ENCODE measurements at places on chromosomes 7 and 10.

GRCh38 chr7:128934361-128935341, 3.1 kb upstream of the IRF5 start:
- no peak for DNase-seq

DNA sequence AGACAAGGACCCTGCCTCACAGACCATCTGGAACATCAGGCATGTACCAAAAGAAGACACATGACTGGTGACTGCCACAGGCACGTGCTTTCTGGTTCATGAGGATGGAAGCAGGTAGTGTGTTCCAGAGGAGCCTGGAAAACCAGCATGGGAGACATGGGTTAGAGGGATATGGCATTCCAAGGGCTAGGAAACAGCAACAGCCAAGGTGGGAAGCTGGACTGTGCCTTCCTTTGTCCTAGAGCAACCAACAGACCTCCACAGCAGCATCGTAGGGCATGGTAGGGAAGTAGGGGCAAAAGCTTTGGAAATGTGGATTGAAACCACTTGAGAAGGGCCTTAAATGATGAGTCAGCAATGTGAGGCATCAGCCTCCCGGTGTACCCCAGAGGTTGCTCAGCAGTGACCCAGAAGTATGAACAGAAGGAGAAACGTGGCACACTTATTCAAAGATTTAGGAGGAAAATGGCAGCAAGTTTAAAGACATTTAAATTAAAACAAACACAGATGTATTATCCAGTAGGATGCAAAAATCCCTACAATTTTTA, 51.0 kb downstream of the PRLHR start:
- no peak for DNase-seq

DNA sequence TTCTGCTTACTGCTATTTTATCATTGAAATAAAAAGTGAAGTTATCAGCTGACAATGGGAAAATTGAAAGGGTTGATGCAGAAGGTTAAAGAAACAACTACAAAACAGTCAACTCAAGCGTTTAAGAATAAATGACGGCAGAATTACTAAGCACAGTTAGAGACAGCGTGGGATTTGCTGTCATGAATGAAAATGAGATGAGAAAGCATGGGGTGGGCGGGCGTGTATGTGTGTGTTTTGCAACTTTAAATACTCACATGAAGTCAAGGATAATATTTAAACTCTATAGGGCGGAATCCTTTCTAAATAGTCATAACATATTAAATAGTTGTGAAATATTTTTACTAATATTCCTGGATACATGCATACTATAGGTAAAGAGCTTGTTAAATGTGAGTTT, 450.8 kb downstream of the ETV1 start:
- DNase-seq = no peak

- no peak for DNase-seq
These were observed 6.4 kb upstream of the TNRC18 start for GRCh38 chr7:5429857-5430611.

DNA sequence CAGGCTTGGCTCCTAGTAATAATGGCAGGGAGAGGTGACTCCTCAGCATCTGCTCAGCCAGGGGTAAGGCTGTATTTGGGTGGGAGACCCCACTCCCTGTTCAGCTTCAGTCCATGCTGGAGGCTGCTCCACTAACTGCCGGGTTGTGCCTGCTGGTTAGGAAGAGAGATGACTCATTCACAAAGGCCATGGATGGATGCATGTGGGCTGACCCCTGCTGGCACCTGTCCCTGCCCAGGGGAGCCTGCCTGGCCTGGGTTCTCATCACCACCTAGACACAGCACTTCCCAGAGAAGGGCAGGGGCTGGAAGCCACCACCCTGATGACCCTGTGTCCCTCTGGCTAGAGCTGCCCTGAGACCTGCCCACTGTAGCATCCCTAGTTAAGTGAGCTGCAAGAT, 59.0 kb downstream of the VSTM4 start:
- no peak for DNase-seq

GRCh38 chr7:64078699-64078994, 33.4 kb downstream of the ZNF727 start:
- DNase-seq = no peak

- no peak for DNase-seq
These were observed 51.6 kb upstream of the ARL4A start for GRCh38 chr7:12635830-12636229.

DNA sequence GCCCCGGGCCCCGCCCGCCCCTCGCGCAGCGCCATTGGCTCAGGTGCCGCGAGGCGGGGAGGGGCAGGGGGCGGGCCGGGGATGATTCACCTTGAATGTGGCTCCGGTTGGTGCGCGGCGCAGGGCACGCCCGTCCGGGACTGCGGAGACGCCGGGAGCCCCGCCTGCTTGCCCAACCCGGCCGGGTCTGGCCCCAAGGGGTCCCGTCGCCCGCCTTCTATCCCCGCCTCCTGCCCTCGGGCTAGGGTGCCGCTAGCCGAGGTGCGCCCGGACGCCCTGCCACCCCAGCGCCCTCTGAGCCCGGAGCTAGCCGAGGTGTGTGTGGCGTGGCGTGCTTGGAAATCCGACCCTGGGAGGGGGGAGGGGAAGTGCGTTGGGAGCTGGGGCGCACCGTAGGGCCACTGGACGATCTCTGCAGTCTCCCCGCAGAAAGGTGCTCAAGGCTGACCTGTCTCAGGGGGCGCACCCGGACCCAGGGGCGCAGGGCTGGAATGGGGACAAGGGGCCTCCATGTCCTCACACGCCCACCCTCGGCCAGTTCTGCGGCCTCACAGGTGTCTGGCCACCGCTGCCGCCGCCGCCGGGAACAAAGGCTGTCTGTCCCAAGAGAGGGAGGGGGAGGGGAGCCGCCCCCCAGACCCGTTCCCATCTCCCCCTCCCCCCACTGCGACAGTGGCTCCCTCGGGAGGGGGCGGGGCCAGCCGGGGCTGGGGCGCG, 168.9 kb downstream of the NRF1 start:
- no peak for DNase-seq

DNA sequence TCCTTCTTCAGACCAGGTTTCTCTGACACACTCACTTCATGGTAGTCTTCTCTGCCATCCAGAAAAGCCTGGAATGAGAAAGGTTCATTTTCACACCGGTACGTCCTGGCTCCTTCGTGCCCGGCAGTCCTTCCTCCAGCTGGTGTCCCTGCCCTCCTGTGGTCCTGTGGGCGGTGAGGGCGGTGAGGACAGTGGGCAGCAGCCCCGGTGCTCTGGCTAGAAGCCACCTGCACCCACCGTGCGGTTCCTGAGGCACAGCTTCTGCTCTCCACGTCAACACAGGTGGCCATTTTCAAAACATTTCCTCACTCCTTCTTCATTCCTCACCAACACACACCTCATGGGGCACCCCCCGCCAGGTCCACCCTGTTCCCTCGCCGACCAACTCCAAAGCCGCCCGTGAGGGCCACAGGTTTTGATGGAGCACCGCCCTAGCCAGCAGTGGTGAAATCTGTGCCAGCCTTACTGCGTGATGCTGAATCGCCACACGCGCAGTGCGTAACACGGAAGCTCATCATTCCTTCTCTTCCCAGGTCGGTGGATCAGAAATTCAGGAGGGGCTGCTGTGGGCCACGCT, 251.4 kb upstream of the RNF32 start:
- no peak for DNase-seq

DNA sequence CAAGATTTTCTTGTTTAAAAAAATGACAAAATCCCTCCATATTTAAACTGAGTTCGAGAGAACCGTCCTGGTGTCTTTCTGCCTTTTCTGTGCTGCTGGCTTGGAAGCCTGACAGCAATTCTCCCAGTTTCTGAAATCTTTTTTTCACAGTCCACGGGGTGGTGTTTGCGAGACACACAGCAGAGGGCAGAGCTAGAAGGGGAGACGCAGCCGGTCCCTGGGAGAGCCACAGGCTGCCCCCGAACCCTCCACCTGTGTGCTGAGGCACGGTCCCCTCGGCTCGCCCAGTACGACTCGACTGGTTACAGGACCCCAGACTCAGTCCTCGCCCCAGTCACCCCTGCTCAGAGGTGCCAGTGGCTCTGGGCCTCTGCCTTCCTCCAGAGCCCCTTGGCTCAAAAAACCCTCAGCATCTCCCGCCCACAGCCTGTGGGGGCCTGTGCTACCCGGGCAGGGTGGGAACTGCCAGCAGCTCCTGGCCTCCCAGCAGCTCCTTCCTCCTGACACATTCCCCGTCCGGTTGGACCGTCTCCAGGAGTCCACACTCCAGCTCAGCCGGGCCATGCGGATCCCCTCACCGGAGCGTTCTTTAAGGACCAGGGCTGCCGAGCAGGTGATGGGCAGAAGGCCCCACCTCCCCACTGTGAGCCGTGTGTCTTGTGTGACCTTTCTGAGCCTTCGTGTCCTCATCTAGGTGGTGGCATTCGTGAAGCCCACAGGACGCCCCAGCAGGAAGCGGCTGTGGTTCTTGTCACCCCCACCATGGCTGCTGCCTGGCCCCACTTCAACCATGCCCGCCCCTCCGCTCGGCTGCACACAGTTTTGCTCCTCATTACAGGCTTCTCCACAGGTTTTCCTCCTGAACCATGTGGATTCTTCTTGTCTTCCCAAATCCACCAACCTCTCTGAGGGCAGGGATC, 52.3 kb upstream of the EN2 start:
- no peak for DNase-seq

- DNase-seq = no peak
These were observed 1.3 kb downstream of the GUSB start for GRCh38 chr7:65980478-65981250.

DNA sequence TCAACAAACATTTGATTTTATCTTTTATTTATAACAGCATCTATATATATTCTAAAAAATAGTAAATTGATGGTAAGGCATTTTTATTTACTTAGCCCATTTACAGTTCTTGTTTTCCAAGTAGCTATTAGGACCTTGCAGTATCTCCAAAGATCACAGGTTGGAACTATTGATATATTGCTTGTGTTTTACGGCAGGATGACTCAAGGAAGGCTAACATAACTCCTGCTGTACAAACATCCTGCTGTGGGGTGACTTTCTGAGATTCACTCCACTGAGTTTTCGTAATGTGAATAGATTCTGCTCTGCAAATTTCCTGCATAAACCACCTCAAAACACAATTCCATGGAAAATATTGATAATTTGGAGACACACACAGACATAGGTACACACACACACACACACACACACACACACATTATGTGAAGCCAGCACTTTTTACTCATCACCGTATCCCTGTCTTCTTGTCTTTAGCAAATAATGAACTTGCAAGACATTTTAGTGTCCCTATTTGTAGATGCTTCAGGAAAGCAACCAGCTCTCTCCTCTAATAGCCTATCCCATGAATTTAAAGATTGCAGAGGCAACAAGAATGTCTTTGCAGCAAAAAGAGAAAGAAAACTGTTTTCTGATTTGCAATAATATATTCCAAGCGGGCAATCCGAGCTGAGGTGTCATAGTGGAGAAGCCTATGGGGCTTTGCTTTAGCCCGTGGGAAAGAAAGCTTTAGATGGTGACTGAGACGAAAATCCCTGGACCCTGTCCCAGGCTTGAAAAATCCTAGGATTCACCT, 722 bp downstream of the AGR2 start:
- DNase-seq = no peak

- DNase-seq = no peak
These were observed 40.1 kb downstream of the KCNH2 start for GRCh38 chr7:150937848-150938561.

DNA sequence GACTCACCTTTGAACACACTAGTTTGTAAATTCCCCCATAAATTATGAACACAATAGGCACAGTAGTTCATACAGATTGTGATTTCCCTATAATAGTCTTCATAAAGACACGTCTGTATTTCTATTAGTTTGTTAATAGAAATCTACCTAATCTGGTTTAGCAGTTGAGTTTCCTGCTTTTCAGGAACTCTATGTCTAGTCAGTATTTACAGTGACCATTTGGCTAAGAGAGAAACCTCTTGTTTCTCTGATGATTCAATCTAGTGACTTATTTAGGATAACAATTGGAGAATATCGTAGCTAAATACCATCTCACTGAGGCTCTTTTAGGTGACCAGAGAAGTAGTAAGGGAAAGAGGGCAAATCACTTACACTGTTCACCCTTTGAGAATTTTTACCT, 5.9 kb upstream of the HERPUD2 start:
- no peak for DNase-seq

GRCh38 chr10:24467605-24468004, 256.1 kb downstream of the ARHGAP21 start:
- DNase-seq = no peak

GRCh38 chr7:154383045-154383444, 330.8 kb downstream of the DPP6 start:
- no peak for DNase-seq

DNA sequence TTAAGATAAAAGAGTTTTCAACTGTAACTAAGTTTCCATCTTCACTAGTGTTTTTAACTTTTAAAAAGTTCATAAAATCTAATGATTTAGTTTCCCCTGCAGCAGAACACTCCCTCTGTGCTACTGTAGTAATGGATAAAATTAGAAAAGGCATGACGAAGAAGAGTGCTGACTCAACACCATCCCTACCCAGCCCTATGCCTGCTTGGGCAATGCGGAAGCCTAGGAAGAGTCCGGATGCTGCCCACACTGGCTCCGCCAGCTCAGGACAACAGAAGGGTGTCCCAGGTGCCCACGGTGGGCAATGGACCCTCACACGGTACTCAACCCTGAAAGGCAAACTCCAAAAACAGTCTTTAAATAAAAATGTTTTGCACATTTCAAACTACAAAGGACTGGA, 118.2 kb downstream of the LARP4B start:
- no peak for DNase-seq

GRCh38 chr7:151821806-151822540, 54.9 kb downstream of the PRKAG2 start:
- no peak for DNase-seq

- DNase-seq = no peak
These were observed 41.5 kb downstream of the SMURF1 start for GRCh38 chr7:99102361-99102760.

DNA sequence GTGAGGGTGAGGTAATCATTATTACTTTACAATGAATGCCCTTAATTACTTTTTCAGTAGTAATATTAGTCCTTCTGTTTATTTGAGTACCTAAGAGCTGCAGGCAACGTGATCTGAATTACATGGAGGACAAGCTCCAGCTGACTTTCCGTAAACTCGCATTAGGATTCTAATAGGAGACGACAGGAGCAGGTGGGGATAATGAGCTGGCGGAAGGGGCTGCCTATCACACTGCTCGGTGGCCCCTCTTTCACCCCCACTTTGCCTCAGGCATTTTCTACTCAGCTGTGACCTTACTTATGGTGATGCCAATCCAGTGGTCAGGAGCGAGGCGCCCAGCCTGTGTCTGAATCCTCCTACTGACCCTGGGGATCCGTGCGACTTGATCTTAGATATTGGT, at the start of gene C7orf33:
Gene C7orf33 (plus strand): TSS at position 296 of the 400 bp plus-strand sequence. CDS start 160 bp downstream, outside the sequence.
- DNase-seq = no peak

- DNase-seq = no peak
These were observed 167.4 kb upstream of the SVIL start for GRCh38 chr10:29802171-29802570.

- no peak for DNase-seq
These were observed 93.5 kb upstream of the PAX2 start for GRCh38 chr10:100651916-100652315.

GRCh38 chr10:59432207-59432900, 70.0 kb upstream of the FAM13C start:
- DNase-seq = no peak
